ENCODE measurements at places on chromosomes 13 and 19.

GRCh38 chr19:8224394-8225145, 15.4 kb downstream of the CERS4 start:
- no peak for DNase-seq

GRCh38 chr13:45690636-45691035, 11.5 kb upstream of the CBY2 start:
- no peak for DNase-seq

GRCh38 chr13:97191142-97191541, 31.0 kb upstream of the MBNL2 start:
- DNase-seq: no peak

DNA sequence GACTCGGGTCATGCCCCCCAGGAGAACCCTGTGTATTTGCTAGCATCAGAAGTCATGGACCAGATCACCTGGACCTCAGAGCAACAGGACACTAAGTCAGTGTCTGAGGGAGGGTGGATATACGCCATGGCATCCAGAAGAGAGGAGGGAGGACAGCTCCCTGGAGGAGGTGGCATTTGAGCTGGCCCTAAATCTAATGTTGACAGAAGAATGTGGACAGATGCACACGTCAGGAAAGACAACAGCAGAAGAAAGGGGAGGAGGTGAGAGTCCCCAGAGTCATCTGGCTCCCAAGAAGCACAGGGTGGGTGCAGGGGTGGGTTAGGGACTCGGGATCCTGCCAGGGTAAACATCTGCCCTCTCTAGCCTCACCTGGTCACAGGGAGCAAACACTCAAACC, 24.5 kb upstream of the CCNE1 start:
- DNase-seq: no peak

DNA sequence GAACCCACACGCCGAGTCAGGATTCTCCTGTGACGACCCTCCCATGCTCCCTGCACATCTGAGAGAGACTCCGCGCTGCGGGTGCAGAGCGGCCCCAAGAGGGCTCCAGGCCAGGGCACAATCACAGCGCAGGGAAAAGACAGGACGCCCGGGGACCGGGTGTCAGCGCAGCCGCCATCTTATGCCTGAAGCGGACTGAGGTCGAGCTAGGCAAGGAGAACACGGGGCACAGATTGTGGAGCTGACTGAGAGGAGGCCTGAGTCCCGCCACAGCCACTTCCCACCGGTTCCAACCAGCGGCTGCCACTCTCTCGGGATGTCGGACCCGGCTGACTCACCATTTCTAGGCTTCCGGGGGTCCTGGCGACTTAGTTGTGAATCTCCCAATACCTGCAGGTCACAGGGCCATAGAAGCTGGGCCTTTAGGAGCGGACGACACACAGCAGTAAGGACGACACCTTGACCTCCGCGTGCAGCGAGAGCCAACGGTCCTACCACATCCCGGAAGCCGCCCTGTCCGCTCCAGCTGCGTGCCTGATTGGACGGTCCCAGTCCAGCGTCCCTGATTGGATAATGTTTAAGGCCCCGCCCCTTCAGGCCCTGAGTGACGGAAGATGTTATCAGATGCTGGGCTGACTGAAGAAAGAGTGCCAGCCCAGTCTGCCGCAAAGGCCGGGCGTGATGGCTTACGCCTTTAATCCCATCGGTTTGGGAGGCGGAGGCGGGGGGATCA, at the start of gene ZNF728:
TSS of gene ZNF728 (minus strand) at position 487 of the 733 bp plus-strand sequence. CDS start at position 341, 146 bp downstream.
- no peak for DNase-seq

- DNase-seq: no peak
Measured at GRCh38 chr19:15149737-15150136, 42.5 kb downstream of the SYDE1 start.

- no peak for DNase-seq
Measured at GRCh38 chr13:19763618-19764017, 19.1 kb downstream of the PSPC1 start.

DNA sequence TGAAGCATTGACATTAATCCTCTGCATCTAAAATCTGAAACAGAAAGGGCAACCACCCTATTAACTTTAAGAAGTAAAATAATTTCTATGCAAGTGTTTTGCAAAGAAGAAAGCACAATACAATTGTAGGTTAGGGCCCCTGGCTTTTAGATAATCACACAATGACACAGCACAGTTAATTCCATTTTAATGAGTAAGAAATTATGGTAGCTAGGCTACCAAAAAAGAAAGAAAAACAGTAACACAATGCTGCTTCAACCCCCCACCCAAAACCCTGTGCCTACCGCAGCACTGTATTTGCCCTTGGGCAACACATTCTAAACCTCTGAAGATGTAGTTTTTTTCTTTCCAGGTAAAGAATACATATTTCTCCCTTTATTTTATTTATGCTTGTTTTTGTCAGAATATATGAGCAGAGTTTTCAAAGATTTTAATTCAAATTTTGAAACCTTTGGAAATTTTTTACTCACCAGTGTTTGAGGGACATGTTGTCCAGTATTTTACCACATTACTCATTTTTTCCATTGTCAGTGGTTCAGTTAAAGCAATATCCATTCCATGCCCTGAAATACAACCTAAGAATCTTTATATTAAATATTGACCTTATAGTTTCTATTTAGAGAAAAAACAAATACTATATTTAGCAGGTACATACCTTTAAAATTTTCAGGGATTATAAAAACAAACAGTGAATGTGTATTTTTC, 21.1 kb downstream of the SOHLH2 start:
- no peak for DNase-seq

DNA sequence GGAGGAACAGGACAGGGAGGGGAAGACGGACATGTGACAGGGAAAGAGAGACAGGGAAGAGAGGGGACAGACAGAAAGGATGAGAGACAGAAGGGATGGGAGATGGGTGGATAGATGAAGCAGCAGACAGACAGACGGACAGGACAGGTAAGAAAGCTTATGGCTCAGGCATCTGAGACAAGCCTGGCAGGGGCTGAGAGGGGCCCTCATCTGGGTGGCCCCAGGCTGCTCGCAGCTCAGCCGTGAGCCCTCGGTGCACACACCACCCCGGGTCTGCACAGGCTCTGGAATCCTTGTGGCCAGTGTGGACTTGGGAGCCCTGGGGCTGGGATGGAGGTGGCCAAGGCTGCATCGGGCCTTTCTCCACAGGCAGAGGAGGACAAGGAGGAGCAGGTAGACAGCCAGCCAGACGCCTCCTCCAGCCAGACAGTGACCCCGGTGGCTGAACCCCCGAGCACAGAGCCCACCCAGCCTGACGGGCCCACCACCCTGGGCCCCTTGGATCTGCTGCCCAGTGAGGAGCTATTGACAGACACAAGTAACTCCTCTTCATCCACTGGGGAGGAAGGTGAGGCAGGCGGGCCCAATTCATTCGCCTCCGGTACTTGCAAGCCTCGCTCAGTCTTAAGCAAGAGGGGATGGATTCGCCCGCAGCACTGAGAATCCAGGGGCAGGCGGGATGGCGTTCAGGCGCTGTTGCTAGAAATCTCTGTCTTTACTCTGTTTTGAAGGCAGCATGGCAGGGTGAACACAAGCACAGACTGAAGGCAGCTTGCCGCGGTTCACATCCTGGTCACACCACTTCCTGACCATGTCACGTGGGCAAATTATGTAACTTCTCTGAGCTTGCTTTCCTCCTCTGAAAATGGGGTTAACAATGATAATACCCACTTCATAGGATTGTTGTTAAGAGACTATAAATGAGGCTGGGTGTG, 14.0 kb downstream of the GRAMD1A start:
- DNase-seq: no peak

DNA sequence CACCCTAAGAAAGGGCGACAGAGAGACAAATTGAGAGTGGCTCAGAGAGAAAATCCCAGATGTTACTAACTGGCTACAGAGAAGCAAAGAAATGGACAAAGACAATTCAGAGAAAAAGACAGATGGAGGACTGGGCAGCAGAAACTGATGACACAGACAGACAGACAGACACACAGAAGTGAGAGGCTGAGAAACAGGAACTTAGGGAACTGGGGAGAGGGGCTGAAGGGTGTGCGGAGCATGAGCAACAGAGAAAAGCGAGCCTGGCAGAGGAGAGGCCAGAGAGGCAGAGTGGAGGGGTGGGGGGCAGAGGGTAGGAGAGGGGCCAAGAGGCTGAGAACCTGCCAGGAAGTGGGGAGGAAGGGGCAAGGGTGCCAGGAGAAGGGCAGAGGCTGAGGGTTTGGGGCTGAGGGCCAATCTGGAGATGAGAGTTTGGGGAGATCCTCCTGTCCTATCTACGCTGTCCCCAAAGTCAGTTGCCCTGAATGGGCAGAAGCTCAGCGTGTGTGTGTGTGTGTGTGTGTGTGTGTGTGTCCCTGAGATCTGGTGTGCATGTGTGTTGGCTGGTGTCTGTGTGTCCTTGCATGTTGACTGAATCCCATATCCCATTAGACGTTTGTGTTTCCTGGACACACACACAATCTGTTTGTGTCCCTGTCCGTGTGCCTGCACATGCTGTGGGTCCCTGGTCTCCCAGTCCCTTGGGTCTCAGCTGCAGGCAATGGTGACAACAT, 5.6 kb upstream of the ERFL start:
- DNase-seq: no peak

- no peak for DNase-seq
Measured at GRCh38 chr19:19050731-19051130, 13.1 kb upstream of the SLC25A42 start.

- no peak for DNase-seq
Measured at GRCh38 chr19:18225702-18226468, at the start of gene PDE4C. TSS of gene PDE4C (minus strand) at chr19:18226438. CDS start at chr19:18226415, 23 bp downstream.

DNA sequence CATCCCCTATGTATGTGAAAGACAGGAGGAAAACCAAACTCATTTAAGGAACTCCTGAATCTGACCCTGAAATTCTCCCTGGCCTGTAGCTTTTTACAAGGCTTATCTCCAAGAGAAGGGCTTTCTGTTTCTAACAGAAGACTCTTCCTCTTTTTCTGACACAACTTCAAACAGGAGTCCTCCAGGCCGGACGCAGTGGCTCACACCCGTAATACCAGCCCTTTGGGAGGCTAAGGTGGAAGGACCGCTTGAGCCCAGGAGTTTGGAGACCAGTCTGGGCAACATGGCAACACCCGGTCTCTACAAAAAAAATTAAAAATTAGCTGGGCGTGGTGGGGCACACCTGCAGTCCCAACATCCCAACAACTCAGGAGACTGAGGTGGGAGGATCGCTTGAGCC, 41.9 kb downstream of the CARS2 start:
- DNase-seq: no peak

GRCh38 chr19:5125797-5126497, 157.0 kb downstream of the KDM4B start:
- DNase-seq: no peak

DNA sequence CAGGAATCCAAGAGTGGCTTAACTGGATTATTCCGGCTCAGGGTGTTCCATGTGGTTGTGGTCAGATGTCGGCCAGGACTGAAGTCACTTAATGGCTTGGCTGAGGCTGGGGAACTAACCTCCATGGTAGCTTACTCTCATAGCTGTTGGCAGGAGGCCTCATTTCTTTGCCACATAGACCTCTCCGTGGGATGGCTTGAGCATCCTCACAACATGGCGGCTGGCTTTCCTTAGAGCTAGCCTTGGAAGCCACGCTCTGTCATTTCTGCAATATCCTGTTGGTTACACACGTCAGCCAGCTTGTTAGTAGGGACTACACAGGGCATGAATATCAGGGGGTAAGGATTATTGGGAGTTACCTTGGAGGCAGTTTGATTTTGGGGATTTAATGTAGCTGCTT, 5.1 kb downstream of the CRX start:
- DNase-seq: no peak

GRCh38 chr13:49844181-49844580, 51.7 kb upstream of the KPNA3 start:
- DNase-seq: no peak

- no peak for DNase-seq
Measured at GRCh38 chr13:106182404-106182803, 353.1 kb downstream of the EFNB2 start.

GRCh38 chr13:31946091-31946770, 85.3 kb upstream of the FRY start:
- no peak for DNase-seq

GRCh38 chr19:54418030-54418929, 3.0 kb downstream of the TTYH1 start:
- no peak for DNase-seq

DNA sequence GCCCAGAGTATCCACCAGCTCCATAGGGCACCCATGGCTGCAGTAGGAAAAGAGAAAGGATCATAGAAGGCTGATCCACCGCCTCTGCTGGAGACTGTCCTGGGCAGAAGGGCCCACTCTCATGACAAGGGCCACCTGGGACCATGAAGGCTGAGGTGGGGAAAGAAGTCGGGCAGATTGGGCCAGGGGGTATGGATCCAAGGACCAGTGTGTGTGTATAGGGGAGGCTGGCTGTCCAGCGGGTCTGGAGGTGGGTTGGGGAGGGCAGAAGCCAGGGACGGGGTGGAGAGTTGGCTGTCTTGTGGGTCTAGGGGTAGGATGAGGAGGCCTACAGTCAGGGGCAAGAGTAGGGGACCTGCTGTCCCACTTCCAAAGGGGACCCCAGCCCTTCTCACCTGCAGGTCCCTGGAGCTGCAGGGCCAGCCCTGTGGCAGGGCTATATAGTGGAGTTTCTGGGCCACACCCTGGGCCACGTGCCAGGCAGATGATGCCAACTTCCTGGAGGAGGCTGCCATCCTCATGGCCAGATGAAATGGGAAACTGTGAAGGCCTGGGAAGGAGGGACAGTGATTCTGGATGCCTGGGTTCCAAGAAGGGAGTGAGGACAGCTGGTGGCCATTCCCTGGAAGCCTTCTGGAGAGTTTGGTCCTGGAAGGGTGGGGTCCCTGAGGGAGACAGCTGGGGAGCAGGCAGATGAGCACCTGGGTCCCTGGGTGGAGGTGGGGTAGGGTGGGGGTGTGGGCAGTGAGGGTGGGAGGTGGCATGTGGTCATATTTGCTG, at the start of gene FCGBP:
TSS of gene FCGBP (minus strand) at position 51 of the 780 bp plus-strand sequence.
- DNase-seq: no peak

DNA sequence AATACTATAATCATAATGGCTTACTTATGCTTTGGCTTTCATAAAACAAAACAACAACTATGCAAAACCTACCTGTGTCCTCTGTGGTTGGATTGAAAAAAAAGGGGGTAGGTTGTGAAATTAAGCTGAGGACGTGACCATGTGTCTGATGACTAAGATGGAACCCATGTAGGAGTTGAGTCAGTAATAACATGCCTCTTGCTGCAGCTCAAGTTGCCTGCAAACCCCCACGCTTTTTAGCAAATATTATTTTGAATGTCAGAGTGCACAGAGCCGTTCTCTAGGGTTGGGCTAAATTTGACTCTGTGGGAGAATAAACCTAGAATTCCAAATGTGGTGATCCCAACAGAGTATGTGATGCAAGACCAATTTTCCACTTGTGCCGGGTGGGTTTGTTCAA, 209.3 kb downstream of the KCNRG start:
- DNase-seq: no peak

- no peak for DNase-seq
Measured at GRCh38 chr13:50800091-50800739, 43.3 kb downstream of the DLEU7 start.

GRCh38 chr19:39173502-39173991, 23.2 kb upstream of the NCCRP1 start:
- no peak for DNase-seq

GRCh38 chr13:114073881-114074612, 58.4 kb downstream of the RASA3 start:
- DNase-seq: no peak
